Activated CD4-positive, alpha-beta T cell treated with anti-CD3 and anti-CD28 coated beads for 48 hours (primary cell): ENCODE measurements at places on chromosomes 5 and 9.

- DNase-seq = no peak
These were observed 63.5 kb downstream of the ROR2 start for GRCh38 chr9:91886414-91887076.

DNA sequence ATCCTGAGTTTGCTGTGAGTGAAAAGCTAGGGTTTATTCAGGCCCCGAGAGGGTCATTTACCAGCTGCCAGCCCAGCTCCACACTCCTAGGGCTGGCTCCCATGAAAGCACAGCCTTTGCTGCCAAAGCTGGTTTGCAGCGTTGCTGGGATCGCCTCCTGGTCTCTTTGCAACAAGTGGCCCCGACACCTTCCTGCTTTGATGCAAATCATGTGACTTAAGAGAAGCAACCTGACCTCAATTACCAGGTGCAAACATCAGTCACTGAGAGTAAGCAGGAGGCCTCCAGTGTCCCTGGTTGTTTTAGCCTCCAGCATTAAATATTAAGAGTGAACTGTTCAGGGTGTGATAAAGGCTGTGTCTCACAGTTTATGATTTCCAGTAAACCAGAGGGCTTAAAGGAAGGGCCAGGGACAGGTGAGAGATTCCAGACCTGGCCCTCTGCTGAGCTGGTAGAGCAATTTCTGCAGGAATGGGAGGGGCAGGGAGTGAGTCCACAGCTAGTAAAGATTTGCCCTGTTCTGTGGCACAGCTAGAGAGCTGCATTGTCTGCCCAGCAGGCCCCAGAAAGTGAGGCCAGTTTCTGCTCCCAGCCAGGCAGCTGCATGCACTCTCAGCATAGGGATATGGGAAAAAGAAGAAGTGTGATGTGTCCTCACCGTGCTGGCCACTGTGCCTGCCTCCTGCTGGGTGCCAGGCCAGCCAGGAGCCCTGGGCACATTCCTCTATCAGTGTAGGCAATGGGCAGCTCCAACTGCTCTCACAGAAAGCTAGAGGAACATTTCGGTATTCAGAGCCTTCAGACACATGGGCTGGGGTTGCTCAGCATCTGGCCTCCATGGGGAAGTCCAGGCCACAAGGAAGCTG, 58.0 kb downstream of the SLC22A5 start:
- DNase-seq = peak; percentile 71

GRCh38 chr9:38145526-38146053, 76.6 kb upstream of the SHB start:
- no peak for DNase-seq

GRCh38 chr5:157431544-157432200, 28.3 kb upstream of the NIPAL4 start:
- peak; percentile 18 for DNase-seq
